Choroid plexus epithelial cell (primary cell): ENCODE measurements at places on chromosomes 16 and 17.
A peak's percentile ranks its signal among the peaks of the same experiment; 100 is the strongest.

- no peak for DNase-seq
Observed at GRCh38 chr17:59627770-59628171, 8.1 kb downstream of the CLTC start.

DNA sequence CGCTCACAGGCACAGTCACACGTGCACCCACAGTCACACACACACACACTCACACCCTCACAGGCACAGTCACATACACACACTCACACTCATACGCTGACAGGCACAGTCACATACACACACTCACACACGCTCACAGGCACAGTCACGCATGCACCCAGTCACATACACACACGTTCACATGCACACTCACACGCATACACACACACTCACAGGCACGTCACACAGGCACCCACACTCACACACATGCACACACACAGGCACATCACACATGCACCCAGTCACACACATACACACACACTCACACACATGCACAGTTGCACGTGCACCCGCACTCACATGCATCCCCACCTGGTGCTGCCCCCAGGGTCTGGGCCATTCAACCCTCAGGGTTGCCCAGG, 46.1 kb upstream of the CBFA2T3 start:
- no peak for DNase-seq

DNA sequence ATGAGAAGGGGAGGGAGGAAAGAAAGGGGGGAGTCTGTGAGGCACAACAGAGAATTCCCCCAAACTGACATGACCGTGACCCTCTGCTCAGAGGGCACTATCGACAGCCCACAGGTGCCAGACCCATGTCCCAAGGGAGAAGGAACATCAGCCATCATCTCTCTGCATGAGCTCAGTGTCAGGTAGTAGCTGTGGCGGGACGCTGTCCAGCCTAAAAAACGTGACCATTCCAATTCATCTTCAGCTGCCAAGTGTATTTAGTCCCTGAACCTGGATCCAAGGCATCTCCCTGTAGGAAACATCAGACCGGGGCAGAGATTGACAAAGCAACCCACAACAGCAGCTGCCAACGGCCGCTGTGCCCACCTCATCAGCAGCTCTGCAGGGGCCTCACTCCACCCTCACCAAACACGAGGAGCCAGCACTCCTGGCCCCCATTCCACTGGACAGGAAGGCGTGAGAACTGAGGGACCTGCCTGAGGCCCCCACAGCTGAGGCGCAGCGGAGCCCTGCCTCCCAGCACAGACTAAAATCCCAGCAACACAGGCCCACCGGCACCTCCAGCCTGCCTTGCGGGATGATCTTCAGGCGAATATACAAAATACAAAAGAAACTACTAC, 8.6 kb downstream of the TAF1C start:
- DNase-seq: no peak

GRCh38 chr16:56894331-56894917, 29.4 kb downstream of the SLC12A3 start:
- no peak for DNase-seq

GRCh38 chr17:78923660-78924453, 1.3 kb downstream of the TIMP2 start:
- no peak for DNase-seq

- DNase-seq: no peak
Observed at GRCh38 chr16:12617401-12617819, 186.3 kb downstream of the CPPED1 start.

- no peak for DNase-seq
Observed at GRCh38 chr16:70630960-70631745, 15.2 kb upstream of the IL34 start.

DNA sequence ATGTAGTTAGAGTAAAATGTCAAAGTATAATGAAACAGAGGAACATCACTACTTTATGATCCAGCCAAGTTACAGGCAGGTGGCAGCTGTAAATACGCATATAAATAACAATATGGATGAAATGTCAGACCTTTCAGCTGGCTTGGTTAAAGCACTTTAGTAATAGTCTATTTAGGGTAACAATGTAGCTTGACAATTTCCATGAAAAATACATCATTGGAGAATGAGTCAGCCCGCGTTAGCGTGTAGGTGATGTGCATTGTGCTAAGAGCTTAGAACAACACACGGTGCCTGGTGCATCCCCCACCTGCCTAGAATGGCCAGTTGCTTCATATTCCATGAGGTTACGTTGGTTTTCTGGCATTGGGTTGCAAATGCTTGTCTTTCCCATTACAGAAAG, 119.4 kb downstream of the RBFOX1 start:
- no peak for DNase-seq

GRCh38 chr16:35687071-35687470, 2227.7 kb downstream of the TP53TG3F start:
- no peak for DNase-seq

GRCh38 chr17:45135978-45136791, 698 bp downstream of the ACBD4 start:
- no peak for DNase-seq

- DNase-seq: no peak
Observed at GRCh38 chr17:2176499-2177169, 121.7 kb downstream of the HIC1 start.

DNA sequence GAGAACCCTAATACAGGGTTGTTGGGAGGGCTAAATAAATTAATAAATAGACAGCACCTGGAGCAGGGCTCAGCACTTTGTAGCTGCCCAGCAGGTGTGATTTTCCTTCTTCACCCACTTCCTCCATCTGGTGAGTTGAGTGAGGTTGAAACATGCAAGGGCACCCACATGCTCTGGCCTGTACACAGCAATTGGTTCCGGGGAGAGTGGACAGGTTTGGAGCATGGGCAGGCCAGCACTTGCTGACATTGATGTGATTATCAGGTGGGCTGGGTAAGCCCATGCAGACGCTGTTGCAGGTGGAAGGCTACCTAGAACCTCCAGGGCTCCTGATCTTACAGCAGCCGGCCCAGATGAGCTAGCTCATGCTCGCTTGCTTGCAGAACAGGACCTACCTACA, 1.3 kb upstream of the MRTFB start:
- DNase-seq: no peak

- no peak for DNase-seq
Observed at GRCh38 chr17:35555691-35556090, 4.9 kb downstream of the SLFN14 start.

DNA sequence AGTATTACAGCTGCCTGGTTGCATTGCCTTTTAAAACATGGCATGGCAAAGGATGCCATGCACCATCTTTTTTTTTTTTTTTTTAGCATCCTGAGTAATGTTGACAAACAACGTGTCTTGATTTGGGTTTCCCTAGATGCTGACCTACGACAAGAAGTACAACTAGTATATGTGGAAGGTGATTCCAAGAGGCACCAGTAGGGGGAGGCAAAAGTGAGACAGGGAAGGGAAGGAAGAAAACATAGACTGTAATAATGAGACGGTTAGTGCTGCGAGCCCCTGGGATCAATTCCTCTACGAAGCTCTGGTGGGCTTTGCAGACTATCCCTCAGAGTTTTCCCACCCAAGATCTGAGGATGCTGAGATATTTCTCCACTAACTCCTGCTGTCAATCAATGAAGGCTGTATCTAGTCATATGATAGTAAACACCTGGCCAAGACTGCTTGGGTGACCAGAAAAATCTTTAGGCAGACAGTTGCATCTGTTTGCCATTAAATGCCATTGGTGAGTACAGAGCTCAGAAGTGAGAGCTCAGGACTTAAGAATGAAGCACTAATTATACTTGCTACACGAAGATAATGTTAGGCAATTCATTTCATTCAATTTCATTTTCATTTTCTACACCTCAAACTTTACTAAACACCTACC, 458.6 kb upstream of the GOT2 start:
- peak; percentile 50 for DNase-seq

- DNase-seq: no peak
Observed at GRCh38 chr17:67518876-67519275, 141.8 kb downstream of the PITPNC1 start.

DNA sequence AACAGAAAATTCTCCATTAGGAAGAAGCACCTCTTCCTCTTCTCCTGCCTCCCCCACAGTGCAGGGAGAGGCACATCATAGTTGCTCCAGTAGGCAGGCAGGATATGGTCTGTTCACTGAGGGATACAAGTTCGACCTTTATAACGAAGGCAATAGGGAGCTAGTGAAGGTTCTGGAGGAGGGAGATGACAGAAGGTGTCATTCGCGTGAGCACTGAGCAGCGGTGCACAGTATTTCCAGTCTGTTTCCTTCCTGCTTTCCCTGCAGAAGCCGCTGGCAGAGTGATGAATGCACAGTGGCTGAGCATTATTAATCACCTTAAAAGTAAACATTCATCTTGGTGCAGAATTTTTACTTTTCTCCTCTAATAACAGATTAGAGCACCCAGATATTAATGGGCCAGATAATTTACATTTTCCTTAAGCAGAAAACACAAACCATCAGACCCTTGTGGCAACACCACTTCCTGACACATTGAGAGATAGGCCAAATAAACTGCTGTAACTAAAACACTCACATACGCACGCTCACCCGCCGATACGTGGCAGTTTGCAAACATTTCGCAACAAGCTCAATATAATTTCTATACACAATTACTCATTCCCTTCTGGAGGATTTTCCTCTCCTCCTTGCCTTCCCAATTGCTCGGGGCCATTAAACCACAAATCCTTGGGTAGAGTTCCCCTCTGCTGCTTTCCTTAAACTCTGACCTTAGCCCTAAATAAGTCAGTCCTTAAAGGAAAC, 69.5 kb downstream of the AIPL1 start:
- peak; percentile 18 for DNase-seq

GRCh38 chr17:50828508-50829170, 6.7 kb upstream of the WFIKKN2 start:
- no peak for DNase-seq

- peak; percentile 90 for DNase-seq
Observed at GRCh38 chr16:68332411-68333121, 21.7 kb downstream of the PRMT7 start.

DNA sequence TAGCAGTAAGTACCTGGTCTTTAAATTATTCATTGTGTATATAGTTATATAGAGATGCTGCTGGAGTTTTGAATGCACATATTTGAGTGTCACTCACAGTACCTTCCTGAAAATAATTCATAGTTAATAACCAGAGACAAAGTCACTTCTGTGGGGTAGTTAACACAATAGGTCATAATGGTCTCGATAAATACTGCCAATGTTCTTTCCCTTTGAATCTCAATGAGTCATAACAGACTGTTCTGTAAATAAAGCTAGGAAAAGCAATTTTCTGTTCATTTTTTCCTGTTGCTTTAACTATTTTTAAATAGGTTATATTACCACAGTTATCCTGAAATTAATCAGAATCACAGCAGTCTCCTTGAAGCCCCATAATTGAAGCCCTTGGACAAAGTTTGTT, 87.2 kb downstream of the MAP2K4 start:
- peak; percentile 49 for DNase-seq

GRCh38 chr16:88634141-88634993, 4.0 kb upstream of the IL17C start:
- DNase-seq: peak; percentile 56

DNA sequence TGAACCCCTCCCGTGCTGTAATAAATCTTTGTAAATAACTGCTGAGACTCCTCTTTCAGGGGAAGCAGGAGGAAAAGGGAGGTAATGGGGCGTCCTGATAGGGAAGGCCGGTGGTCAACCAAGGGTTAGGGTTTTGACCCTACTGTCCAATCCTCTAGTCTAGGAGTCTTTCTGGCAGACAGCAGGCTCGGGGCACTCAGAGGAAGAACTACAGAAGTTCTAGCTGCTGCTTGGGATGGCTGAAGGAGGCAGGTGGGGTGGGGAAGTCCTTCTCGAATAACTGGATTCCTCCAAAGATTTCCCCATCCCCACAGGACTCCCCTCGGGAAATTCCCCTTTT, 387 bp upstream of the STARD3 start:
- no peak for DNase-seq

- DNase-seq: peak; percentile 47
Observed at GRCh38 chr16:27759301-27759871, 209.4 kb downstream of the KATNIP start.

- DNase-seq: no peak
Observed at GRCh38 chr17:30235386-30236296, at the start of gene SLC6A4. TSS of gene SLC6A4 (minus strand) at chr17:30235697. CDS start at chr17:30221958, 13,739 bp downstream.

DNA sequence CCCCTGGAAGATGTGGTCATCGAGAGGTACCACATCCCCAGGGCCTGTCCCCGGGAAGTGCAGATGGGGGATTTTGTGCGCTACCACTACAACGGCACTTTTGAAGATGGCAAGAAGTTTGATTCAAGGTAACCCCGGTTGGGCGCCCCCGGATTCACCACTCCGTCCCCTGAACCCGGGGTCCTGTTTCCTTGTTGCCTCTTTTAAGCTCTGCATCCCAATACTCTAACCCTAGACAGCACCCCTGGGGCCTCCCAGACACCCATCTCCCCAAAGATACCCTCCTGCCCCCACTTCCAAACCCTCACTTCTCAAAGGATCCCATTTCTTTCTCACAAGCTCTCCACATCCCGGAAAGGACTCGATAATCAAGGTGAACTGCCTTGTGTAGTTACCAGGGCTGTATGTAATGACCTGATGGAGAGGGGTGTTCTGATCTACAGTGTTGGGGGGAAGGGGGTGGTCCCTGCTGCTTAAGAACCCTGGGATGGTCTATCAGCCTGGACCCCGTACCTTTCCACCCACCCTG, 412 bp downstream of the FKBP10 start:
- no peak for DNase-seq

DNA sequence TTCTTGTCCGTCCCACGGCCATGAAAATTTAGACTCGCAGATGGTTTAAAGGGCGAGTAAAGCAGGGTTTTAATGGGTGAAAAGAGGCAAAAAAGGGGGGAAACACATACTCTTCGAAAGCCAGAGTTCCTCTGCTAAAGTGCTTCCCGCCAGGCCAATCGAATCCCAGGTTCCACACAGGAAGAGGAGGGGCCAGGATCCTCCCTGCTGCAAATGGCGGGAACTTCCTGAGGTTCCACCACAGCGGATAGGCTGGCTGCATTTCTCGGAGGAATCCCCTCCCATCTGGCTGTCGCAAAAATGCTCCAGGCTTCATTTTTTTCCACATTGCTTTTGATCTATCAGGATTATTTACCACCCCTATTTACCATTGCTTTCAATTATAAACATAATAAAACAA, 670.1 kb upstream of the CA10 start:
- no peak for DNase-seq

DNA sequence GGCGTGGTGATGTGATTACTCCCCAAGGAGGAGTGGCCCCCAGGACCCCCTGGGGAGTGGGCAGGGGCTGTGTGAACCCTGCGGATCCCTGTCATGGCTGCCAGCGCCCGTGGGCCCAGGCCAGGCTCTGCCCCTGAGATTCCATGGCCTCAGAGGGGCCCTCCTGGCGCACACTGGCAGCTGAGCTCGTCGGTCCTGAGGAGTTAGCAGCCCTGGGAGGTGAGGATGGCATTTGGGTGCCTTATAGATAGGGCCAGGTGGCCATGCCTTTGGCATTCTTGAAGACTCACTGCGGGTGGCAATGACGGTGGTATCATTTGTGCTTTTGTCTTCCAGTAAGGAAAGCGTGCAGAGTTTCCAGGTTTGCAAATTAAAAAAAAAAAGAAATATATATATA, 146.8 kb upstream of the GSE1 start:
- no peak for DNase-seq

- DNase-seq: no peak
Observed at GRCh38 chr16:63714876-63715275, 1407.0 kb downstream of the CDH11 start.
